Stimulated activated CD4-positive, alpha-beta T cell treated with anti-CD3 and anti-CD28 coated beads, Interleukin-4, amount 100 ng/mL, for 1 hour (primary cell): ENCODE measurements at places on chromosomes 6 and 20.

GRCh38 chr6:28648035-28648877, 122.6 kb downstream of the GPX5 start:
- DNase-seq: peak; percentile 47

DNA sequence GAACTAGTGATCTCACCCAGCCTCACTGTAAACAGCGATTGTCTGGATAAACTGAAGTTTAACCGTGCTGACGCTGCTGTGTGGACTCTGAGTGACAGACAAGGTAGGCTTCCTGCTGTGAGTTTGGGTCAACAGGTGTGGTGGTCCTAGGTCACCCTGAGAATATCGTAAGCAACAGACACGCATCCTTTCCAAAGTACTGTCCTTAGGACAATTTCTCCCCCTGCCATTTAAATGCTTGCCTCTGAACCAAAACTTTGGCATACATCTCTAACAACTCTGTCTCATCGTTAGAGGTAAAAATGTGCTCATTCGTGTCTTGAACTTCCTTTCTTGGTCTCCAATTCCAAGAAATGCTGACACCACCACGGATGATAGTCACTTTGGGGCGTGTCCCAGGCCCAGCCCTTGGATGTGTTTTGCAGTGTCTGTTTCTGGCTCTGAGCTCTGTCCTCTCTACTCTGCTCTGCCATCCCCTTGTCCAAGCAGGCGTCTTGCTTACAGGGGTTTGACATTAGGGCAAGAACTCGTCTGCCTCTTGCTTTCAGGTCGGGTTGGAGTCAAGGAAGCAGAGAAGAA, 95.5 kb downstream of the EYA2 start:
- DNase-seq: peak; percentile 4

DNA sequence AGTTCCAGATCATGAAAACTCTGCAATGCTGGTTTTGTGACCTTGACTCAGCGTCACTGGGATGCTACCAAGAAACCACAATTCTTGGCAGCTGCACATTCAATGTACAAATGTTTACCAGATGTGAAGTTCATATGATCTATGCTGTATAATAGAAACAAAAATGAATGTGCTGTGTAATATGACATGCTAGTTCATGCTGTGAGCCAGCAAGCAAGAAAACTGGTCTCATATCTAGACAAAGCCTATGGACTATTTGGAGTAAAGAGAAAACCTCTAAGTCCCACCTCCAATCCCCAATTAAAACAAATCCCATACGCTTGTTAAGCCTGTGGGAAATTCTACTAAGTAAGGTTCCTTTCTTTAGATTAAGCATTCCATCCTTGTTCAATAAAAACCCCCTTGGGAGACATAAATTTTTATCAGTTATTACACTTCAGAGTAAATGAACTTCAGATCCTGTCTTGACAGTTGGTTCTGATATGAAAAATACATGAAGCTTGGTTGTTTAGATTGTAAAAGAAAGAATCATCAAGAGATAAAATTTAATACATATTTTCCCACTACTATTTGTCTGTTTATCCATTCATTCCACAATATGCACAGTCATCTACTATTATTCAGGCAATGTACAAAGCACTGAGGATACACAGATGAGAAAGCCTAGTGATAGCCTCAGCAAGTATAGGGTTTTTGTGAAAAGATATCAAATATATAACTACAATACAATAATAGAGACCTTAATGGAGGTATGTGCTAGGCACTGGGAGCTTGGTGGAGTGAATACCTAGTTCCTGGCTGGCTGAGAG, 20.1 kb downstream of the COL21A1 start:
- DNase-seq: no peak

- no peak for DNase-seq
Measured at GRCh38 chr6:71510057-71510713, 221.6 kb downstream of the OGFRL1 start.

DNA sequence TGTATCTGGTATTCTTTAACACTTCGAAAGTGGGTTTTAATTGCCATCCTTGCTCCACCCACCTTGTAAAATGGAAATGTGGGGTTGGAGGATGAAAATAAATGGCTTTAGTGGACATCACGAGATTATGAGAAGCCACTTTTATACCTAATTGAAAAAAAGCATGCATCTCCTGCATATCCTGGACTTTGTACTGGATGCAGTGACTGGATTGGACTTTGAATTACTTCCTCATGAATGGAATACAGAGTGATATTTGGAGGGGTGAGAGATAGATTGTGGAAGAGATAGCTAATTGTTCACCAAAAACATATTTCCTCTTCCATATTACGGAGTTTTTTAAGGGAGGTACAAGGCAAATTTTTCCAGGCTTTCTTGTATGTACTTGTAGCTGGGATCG, 813.0 kb downstream of the TENT5A start:
- no peak for DNase-seq

GRCh38 chr20:58898629-58899408, 46.3 kb downstream of the GNAS start:
- DNase-seq: no peak

DNA sequence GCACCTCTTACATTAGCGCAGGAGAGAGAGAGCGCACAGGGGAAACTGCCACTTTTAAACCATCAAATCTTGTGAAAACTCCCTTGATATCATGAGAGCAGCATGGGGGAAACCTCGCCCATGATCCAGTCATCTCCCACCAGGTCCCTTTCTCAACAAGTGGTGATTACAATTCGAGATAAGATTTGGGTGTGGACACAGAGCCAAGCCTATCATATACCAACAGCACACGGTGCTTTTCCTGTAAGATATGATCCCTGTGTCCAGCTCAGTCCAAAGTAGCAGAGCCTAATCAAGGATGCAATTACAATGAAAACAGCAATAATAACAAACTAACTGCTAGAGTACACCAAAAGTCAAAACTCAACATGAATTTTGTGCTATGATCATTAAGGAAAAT, 148.7 kb upstream of the TCF21 start:
- DNase-seq: no peak

DNA sequence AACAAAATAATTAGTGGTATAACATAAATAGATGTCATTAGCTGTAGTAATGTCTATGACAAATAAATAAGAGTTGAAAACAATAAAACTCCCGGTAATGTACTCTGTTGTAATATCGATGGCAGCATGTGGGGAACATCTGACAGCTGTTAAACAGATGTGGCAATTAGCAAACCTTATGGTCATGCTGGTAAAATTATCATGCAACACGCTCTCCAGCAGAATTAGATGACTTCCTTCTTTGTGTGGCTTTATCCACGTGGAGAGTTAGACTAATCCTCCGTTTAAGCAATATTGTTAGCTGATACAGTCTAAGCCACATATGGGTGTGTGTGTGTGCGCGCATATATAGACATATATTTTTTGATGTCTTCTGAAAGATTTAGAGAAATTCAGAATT, 77.7 kb upstream of the ZFP64 start:
- no peak for DNase-seq
